Stimulated activated CD8-positive, alpha-beta memory T cell treated with anti-CD3 and anti-CD28 coated beads, Interleukin-4, amount 100 ng/mL, for 4 hours (primary cell): ENCODE measurements at places on chromosomes 5 and 9.

DNA sequence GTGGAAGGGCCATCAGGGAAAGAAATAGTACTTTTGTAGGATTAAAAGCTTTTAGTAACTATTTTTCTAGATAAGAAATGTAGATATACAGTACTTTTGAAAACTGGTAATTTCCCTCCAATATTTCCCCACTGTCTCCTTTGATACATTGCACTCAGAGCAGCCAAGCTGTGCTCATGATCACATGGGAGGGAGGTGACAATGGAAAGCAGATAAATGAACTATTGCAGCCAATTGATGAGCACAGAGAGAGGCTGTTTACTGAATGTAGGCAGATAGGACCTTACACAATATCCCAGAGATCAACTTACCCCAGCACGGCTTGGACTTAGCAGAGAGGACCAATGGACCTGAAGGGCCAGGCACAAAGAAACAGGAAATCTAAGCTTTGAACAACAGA lies 178.0 kb upstream of the NREP start:
- DNase-seq = no peak

DNA sequence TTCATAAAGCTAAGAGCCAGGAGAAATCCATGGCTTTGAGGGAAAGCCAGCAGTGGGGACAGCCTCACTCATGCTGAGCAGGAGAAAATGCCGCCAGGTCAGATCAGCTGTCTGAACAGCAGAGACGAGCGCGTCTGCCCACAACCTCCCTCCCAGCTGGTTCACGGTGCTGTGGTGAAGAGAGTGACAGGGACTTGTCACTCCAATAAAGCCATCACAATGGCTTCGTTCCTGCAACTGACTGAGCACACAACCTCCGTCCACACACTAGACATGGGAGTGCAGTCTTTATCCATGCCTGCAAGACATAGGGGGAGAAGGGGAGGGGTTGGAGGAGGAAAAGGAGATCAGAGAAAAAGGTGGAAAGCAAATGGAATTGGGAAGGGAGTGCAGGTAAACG lies 206.9 kb downstream of the GABBR2 start:
- DNase-seq = no peak

GRCh38 chr5:137516251-137516797 lies 17.2 kb upstream of the SPOCK1 start:
- DNase-seq = no peak

DNA sequence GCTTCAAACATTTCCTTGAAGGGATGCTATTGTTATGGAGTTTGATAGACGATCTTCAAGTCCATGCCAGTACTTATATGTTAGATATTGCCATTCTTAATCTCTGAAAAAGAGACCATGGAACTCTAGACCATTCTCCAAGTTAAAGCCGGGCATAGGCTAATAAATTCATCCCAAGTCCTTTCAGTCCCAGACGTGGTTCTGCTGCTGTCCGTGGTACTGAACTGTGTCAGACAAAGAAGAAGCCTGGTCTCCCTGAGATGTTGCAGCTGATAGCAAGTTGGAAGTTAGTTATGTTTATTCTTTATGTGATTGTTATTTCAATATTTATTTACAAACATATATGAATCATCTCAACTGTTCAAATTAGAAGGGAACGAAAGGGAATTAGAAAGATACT lies 158.7 kb downstream of the NMUR2 start:
- DNase-seq = no peak

GRCh38 chr9:94717761-94718160 lies 8.7 kb upstream of the AOPEP start:
- DNase-seq = no peak

GRCh38 chr5:155616779-155617392 lies 603.3 kb downstream of the KIF4B start:
- DNase-seq = no peak

- DNase-seq = no peak
Observed at GRCh38 chr5:39608024-39608423, 183.2 kb upstream of the DAB2 start.

DNA sequence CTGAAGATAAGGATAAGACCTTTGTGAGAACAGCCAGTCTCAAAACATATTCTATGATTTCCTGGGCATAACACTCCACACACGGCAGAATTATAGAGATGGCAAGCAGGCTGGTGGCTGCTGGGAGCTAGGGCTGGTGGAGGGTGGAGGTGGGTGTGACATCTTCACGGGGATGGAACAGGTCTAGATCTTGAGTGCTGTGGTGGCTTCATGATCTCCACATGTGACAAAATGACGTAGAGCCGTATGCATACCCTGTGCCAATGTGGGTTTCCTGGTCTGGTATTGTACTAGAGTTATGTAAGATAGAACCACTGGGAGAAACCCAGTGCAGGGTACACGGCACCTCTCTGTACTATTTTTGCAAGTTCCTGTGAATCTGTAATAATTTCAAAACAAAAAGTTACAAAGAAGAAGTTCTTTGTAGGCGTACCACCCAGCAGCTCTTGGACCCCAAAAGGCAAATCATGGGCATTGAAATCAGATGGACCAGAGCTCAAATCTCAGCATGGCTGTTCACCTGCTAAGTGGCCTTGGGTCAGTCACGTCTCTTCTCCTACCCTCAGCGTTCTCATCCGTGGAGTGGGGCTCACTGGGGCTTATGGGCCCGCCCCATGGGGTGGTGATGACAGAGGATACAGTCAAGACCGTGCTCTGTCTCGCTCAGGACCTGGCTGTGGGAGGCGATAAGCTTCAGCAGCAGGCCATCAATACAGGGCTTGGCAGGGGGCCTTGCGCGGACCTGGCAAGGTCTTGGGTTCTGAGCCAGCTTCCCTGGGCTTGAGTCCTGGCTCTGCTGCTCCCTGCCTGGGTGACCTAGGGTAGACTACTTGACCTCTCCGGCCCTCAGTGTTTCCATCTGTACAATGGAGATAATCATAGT lies 74.7 kb upstream of the UNC5A start:
- DNase-seq = no peak

DNA sequence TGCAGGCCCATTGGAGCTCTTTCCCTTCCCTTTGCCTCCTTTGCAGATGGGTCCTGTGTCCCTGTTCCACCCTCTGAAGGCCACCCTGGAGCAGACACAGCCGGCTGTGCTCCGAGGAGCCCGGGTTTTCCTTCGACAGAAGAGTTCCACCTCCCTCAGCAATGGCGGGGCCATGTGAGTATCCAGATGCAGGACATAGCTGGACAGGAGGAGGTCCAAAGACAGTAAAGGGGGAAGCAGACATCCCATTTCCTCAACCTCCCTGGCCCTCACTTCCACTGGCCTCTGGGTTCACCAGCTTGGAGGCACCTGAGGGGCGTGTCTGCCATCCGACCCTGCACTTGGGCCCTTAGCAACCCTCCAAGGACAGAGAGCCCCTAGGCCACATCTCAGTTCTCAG lies 237.9 kb downstream of the CACNA1B start:
- no peak for DNase-seq

- DNase-seq = no peak
Observed at GRCh38 chr9:75992482-75993206, 102.2 kb downstream of the PCSK5 start.

DNA sequence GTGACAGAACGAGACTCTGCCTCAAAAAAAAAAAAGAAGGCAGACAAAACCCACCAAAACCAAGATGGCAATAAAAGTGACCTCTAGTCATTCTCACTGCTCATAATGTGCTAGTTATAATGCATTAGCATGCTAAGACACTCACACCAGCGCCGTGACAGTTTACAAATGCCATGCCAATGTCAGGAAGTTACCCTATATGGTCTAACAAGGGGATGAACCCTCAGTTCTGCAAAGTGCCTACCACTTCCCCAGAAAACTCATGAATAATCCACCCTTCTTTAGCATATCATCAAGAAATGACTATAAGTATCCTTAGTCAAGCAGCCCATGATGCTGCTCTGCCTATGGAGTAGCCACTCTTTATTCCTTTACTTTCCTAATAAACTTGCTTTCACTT lies 4.7 kb upstream of the BICD2 start:
- no peak for DNase-seq

DNA sequence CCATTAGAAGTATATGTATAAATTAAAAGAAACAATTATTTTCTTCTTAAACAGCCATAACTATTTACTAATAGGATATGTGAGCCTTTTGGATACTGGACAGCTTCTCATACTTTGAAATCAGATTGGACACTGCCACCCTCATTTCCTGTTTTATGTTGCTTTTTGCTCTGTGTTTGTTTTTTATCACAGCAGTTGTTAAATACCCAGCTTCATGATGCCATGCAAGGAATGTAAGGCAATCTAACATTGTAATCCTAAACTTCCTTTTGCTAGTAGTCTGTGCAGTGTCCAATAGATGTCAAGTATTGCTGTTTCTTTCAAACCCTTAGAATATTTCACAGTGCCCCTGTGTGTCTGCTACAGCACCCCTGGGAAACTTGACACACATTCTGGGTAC lies 56.2 kb downstream of the CNTLN start:
- no peak for DNase-seq

- DNase-seq = no peak
Observed at GRCh38 chr9:101271102-101271501, 113.7 kb downstream of the BAAT start.

DNA sequence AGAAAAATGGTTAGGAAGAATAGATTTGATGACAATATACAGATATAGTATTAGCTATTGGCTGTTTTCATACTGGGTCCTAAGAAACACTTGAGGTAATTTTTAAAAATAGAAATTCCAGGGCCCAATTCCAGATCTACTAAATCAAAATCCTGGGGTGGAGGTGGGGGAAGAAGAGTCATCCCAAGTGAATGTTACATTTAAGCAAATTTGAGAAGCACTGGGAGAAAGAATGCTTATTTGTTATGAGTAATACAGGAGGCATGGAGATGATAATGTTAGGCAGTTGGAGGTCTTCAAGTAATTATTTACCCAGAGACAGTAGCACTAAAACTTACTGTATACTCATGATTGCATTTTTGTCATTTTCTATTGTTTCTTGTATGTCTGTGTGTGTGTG lies 93.0 kb upstream of the DAB2 start:
- DNase-seq = no peak

- no peak for DNase-seq
Observed at GRCh38 chr5:142100307-142100706, 8.3 kb upstream of the NDFIP1 start.

DNA sequence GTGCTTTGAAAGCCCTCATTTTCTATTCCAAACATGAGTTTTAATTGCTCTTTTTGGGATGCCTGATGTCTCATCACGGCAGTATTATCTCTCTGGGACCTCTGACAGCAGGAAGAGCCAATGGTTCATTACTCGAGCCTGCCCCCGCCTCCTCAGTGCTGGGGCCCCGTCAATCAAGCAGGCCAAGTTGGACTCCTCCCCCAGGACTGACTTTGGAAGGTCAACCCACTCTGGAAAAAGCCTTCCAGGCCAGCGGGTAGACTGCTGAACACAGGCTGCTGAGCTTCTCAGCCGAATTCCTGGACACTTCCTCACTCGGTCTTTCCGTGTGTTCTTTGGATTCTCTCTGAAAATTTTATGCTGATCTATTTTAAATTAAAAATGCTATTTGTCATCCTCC lies 9.5 kb upstream of the BARHL1 start:
- no peak for DNase-seq

GRCh38 chr9:127555840-127556820 lies 55.9 kb upstream of the STXBP1 start:
- no peak for DNase-seq

DNA sequence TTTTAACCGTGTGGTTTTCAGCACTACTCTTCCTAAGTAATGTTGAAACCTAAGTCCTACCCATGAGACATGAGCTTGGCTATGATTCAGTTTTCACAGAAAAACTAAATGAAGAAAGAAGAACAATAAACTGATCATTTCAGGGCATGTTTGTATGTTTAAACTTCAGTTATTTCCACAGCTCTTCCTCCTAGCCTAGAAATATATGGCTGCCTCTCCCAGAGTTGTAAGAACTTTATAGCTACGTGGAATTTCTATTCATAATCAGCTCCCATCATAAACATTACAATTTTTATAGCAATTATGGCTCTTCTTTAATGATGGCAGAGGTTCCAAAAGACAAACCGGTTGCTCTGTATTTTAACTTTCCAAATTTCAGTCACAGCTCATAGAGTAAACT lies 314.7 kb upstream of the ADAMTSL1 start:
- no peak for DNase-seq

- DNase-seq = no peak
Observed at GRCh38 chr5:36982146-36982545, 105.6 kb downstream of the NIPBL start.

DNA sequence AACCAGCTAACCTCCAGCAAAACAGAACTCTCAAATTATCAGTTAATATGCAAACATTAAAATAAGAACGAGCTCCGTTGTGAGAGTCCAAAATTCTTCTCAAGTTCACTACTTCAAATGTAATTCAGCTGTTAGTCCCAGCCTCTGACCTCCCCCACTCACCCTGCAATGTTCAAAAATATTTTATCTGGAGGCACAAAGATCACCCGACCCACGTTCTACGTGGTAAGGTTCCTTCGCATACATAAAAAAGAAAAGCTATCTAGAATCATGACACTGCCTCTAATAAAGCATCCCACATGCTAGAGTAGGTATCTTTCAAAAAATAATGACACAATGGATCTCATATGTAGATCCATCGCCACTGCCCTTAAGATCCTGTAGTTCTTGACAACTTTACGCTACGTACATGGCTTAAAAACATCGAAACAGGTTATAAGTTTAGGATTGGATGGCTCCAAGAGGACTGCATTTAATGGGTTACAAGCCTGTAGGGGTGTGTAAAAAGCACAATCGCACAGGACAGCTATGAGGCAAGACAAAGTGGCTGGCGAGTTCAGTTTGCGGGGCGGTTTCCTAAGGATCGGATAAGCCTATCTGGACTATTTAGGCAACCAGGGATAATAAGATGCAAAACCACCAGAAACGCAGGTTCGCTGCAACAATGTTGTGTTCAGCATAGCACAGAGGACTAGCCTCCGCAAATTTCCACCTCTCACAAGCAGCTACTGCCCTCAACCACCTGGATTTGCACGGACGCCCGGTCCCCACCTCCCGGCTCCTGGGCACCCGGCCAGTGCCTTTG lies 969 bp downstream of the CLK4 start:
- DNase-seq = no peak

GRCh38 chr5:93403141-93403928 lies 177.7 kb downstream of the NR2F1-AS1 start:
- DNase-seq = no peak

DNA sequence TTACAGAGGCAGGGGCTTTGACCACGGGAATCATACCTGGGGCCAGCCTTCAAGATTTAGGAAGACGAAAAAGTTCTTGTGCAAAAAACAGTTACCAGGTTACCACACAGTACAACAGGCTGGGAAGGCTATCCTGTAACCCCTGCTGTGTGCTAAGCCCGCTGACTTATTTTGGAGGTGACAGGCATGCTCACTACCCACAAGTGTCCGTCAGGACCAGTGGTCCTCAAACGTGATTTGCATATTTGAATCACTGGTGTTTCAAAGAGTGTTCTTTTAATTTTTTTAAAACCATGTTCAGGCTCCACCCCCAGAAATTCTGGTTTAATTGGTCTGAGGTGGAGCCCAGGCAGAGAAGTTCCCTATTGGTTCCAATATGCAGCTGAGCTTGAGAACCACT lies 146.6 kb downstream of the TTLL11 start:
- DNase-seq = no peak

GRCh38 chr5:65440456-65440855 lies 41.3 kb downstream of the ADAMTS6 start:
- DNase-seq = no peak
